Left renal cortex interstitium (tissue), 4 donors: ENCODE measurements at places on chromosomes 11 and 22.
A peak's percentile ranks its signal among the peaks of the same experiment; 100 is the strongest.

- peak; percentile 50 for DNase-seq
Measured at GRCh38 chr22:17121233-17122195, at the start of gene TMEM121B. Gene TMEM121B (minus strand): TSS chr22:17121360. CDS start chr22:17121127, 233 bp downstream.

DNA sequence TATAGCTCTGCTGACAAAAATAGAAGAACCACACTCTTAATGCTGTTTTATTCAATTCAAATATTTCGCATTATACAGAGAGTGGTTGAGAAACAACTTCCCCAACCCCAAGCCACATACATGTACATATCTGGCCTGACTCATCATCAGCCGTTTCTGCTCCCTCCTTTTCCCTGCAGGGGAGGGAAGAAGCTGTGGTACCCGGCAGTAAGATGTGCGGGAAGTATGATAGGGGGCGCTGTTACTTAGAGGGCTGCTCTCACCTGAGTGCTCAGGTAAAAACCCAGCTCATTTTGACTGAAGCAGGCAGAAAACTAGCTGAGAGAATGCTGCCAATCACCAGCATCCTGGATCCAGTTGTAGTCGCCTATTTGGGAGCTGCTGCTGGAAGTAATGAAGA is 85.5 kb downstream of the NELL1 start:
- DNase-seq, result no peak

- DNase-seq, result no peak
Measured at GRCh38 chr11:20008190-20008870, 151.9 kb downstream of the DBX1 start.

GRCh38 chr11:1755692-1756561 is 5.5 kb upstream of the IFITM10 start:
- DNase-seq, result no peak

GRCh38 chr11:550746-551085 is 9.8 kb downstream of the LMNTD2 start:
- no peak for DNase-seq

GRCh38 chr11:34204396-34205279 is 99.2 kb downstream of the NAT10 start:
- no peak for DNase-seq

- no peak for DNase-seq
Measured at GRCh38 chr11:5736396-5736795, at the start of gene OR56B1. Gene OR56B1 (plus strand): TSS chr11:5736448. CDS start chr11:5736517, 69 bp downstream.

- DNase-seq, result no peak
Measured at GRCh38 chr11:12008790-12009616, 577 bp upstream of the DKK3 start.

- DNase-seq, result no peak
Measured at GRCh38 chr11:126163074-126163700, 48.3 kb downstream of the RPUSD4 start.

DNA sequence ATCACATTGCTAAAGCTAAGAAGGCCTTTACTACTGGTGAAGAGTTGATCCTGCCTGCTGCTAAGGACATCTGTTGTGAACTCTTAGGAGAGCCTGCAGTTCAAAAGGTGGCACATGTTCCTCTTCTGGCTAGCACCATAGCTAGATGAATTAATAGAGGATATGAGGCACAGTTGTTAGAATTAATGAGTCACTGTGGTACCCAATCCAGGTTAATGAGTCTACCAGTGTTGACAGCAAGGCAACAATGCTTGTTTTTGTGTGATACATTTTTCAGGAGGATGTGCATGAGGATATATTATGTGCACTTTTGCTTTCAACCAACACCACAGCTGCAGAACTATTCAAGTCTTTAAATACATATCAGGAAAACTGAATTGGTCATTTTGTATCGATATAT is 12.0 kb downstream of the C11orf58 start:
- DNase-seq, result no peak

- no peak for DNase-seq
Measured at GRCh38 chr22:48424661-48425060, 1403.0 kb downstream of the BRD1 start.

GRCh38 chr11:72140661-72141060 is 5.1 kb downstream of the FOLR3 start:
- no peak for DNase-seq

GRCh38 chr11:123429336-123429735 is 733 bp upstream of the GRAMD1B start:
- no peak for DNase-seq

GRCh38 chr22:37052386-37053309 is 1.1 kb downstream of the KCTD17 start:
- no peak for DNase-seq

DNA sequence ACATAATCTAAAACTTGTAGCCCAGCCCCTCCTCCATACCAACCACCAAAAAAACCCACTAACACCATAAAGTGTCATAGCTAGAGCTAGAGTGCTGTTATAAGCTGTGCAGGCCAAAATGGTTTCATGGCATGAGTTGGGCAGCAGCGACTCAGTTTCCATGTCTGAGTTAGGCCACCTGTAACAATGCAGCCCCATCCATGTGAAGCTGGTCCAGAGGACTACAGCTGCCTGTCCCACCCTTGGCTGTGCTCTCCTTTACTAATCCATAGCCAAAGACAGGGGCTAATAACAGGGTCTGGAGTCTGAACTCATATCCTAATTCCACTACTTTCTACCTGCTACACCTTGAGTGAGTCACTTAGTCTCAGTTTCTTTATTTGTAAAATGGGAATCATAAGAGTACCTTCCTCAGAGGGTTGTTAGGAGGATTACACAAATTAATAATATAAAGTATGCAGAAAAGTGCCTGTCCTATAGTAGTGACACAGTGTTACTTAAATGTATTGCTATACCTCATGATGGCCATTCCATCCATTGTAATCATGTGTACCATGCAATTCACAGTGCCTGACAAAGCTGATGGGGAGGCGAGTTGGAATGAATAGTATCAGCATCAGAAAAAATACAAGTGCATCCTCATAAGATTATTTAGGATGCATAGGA is 20.6 kb downstream of the KCNQ1OT1 start:
- DNase-seq, result no peak

DNA sequence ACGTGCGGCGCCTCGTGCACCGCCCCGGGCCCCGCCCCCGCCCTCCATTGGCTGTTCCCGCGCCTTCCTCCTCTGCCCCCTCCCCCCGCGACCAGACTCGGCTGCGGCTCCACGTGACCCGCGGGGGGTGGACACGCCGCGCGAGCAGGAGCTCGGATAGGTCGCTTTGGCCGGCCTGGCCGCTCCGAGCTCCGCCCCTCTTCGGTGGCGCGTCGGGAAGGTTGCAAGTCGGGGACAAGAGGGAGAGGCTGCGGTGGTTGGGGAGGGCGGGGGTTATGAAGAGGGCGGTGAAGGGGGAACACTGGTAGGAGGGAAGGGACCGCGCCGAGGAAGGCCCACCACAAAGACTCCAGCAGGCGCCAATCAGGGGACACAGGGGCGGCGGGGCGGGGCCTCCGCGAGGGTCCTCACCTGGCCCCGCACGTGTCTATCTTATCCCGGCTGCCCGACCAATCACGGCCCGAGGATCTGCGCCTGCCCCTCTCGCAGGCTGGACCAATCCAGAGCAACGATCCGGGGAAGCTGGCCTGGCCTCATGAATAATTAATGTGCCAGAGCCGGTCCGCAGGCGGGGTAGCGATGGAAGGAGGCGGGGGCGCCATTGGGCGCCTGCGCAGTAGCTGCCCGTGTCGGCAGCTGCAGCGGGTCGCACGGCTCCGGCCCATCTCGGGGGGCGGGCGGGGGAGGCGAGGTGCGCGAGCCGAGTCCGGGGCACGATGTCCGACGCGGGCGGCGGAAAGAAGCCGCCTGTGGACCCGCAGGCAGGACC is at the start of gene TEF:
Gene TEF, plus strand, starts transcription at position 614 of the 769 bp plus-strand sequence. Its CDS starts 103 bp downstream, at position 717.
- DNase-seq, result peak; percentile 90

GRCh38 chr11:34250732-34251588 is 106.8 kb downstream of the ABTB2 start:
- DNase-seq, result no peak

GRCh38 chr11:113974741-113975470 is at the start of gene HTR3A:
Gene HTR3A (plus strand): TSS chr11:113975108. CDS start chr11:113975326, 218 bp downstream.
- peak; percentile 85 for DNase-seq

DNA sequence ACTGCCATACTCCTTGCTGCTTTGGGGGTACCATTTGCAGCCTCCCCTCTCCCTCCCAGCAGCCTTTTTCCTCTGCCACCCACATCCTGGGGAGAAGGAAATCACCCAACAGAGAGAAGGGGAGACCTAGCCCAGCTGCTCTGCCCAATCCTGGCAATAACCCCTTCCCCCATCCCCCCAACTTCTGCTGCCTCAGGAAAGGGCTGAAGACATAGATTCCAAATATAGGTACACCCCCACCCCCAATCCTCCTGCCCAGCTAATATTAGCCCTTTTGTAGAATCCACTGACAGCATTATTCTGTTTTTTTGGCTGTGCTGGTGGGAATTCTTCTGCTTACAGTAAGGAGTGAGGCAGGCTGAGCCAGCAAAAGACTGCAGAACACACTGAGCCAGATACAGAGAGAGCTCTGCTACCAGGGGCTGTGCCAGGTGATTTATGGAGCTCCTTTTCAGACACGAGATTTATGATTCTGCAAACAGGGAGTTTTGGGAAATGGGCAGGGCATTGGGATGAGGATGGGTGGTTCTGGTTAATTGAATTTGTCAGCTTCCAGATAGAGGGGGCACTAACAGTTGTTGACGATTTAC is 164.0 kb downstream of the TENM4 start:
- DNase-seq, result no peak

DNA sequence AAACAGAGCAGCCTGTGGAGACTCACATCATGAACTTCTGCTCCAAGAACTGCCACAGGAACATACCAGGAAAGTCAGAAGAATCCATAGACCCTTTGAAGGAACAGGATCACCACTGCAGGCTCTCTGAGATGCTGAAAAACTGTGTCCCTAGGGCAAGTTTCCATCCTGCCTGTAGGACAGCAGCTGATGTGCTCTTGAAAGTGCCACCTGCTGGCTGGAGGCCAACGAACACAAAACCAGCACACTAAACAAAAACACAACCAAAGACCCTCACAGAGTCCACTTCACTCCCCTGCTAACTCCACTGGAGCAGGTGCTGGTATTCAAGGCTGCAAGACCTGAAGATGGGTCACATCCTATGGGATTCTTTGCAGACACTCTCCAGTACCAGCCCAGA is 12.0 kb upstream of the NXPE1 start:
- no peak for DNase-seq

DNA sequence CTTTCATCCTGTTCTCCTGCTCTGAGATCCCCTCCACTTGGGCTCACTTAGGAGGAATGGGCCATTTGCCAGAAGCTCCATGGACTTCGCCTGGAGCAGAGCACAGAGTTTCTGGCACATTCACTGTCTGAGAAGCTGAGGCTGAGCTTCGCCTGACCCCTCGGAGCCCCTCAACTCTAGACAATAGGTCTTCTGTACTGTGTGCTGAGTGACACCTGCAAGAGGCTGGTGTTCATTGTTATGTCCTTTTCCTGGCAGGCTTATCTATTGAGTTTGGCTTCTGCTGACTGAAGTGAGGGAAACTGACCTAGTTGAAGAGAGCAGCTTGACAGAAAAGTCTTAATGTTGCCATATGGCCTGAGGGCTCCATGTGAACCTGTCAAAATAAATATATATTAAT is 124.3 kb downstream of the EHF start:
- no peak for DNase-seq

GRCh38 chr11:117766026-117766425 is 31.0 kb downstream of the DSCAML1 start:
- DNase-seq, result no peak

DNA sequence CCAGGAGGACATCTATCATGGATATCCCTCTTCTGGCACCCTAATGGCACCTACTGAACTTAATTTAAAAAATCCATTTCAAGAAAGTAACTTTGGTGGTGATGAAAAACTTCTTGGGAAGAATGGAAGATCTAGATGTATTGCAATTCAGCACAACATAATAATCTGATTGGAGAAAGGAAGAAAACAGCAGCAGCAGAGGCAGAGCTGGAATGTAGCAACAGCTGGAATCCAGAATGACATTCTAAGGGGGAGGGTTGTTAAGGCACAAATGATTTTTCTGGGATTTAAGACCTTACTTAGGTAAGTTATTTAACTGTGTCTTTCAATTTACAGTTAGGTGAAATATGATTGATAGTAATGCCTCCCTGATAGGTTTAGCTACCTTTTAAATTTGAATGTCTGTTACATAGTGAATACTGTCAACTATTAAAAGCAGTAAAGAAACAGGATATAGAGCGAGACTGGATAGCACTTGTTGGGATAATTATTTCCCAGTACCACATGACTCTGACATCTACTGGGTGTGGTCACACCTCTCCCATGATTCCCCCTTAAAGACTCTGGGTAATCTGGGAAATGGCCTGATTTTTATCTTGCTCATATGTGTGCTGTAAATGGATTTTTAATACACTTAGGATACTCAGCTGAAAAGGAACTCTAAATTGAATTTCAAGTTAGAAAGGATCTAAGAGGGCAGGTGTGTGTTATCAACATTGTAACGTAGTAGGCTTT is 11.7 kb downstream of the CAPRIN1 start:
- DNase-seq, result no peak

DNA sequence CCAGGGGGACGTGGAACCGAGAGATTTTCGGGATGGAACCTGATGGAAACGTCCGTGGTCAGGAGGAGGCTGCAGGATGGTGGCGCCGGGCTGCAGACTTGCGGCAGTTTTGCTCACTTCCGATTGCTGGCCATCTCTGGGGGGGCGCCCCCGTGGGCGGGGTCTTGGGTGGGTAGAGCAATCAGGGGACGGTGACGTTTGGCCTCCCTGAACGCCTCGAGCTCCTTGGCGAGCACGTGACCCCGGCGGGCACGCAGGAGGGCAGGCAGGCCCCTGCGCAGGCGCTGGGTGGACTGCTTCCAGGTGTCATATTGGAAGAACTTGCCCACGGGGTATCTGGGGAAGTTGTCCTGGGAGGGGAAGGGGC is 6.3 kb downstream of the IGF2 start:
- no peak for DNase-seq

DNA sequence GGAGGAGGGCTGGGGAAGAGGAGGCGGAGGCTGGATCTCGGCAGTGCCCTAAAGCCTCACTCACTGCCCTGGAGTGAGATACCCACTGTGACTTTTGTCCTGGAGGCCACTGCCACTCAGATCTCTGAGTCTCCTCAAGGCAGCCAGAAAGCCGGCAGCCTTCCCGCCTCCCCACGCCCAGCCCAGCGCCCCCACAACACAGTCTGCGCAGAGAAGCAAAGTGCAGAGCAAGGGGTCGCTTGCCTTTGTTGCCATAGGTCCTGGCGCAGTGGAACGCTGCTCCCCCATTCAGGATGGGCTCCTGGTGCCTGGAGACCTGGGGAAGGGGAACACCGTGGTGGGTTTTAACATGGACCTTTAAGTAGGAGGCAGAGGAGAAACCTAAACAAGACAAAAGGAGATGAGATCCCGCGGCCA is 17.6 kb downstream of the PATZ1 start:
- DNase-seq, result no peak
